Uterine smooth muscle cell (primary cell): ENCODE measurements at places on chromosomes 2 and 18. TPM values are rescaled to one million over a fixed set of nuclear protein-coding genes. Genes with fewer than 3 reads are reported as not detected.

Gene DNAJC5G
- not detected in 2 replicates for total RNA-seq

Gene GCG
- total RNA-seq, result not detected in 2 replicates

Gene SERPINB11
- not detected in 2 replicates for total RNA-seq

Gene ANKRD62
- total RNA-seq, result not detected in 2 replicates

Gene NCKAP1
- 206 and 221 TPM in 2 replicates for total RNA-seq

Gene ALPG
- not detected in 2 replicates for total RNA-seq

Gene CDH7
- total RNA-seq, result not detected in 2 replicates

Gene ANKRD29
- 2.3 and 6.1 TPM in 2 replicates for total RNA-seq

Gene C2orf74
- 13.3 and 14.1 TPM in 2 replicates for total RNA-seq

Gene FAM161A
- total RNA-seq, result 3.9 and 4.4 TPM in 2 replicates

Gene NT5DC4
- 0.11 TPM in 1 of 2 replicates, not detected in the other for total RNA-seq

Gene TSPYL6
- not detected in 2 replicates for total RNA-seq

Gene CRYBA2
- total RNA-seq, result not detected in 2 replicates

Gene MC2R
- not detected in 2 replicates for total RNA-seq

Gene CTAGE1
- not detected in 2 replicates for total RNA-seq

Gene CHRNG
- not detected in 2 replicates for total RNA-seq

Gene REG3A
- not detected in 2 replicates for total RNA-seq

Gene TOGARAM2
- total RNA-seq, result under 0.01 and 0.11 TPM in 2 replicates

Gene ELOA2
- total RNA-seq, result not detected in 2 replicates

Gene RAPGEF4
- 0.44 and 1.00 TPM in 2 replicates for total RNA-seq

Gene LRPPRC
- 76.1 and 87.0 TPM in 2 replicates for total RNA-seq

Gene HAAO
- total RNA-seq, result 0.25 and 0.44 TPM in 2 replicates

Gene C2orf66
- total RNA-seq, result under 0.01 and 0.12 TPM in 2 replicates

Gene UGT1A8
- total RNA-seq, result 0.12 TPM in 1 of 2 replicates, not detected in the other

Gene NEB
- 0.12 and 0.22 TPM in 2 replicates for total RNA-seq

Gene SLC5A7
- total RNA-seq, result not detected in 2 replicates

Gene PRKCE
- 9.1 and 11.5 TPM in 2 replicates for total RNA-seq

Gene TMEFF2
- 0.22 TPM in 1 of 2 replicates, not detected in the other for total RNA-seq

Gene TMEM178A
- total RNA-seq, result 0.22 and 1.4 TPM in 2 replicates
